ENCODE measurements at places on chromosomes 6 and 20. TPM values are rescaled to one million over a fixed set of nuclear protein-coding genes. Genes with fewer than 3 reads are reported as not detected.
A peak's percentile ranks its signal among the peaks of the same experiment; 100 is the strongest.

PROKR2 gene
- polyA plus RNA-seq = not detected

DLK2 gene
- 0.66 TPM for polyA plus RNA-seq

GRCh38 chr6:105346052-105346451, 56.8 kb downstream of the PREP start:
- H3K36me3 ChIP-seq = peaks cover 7% of the 10 kb centered on the region
- H3K27ac ChIP-seq = peak overlapping the region; percentile 34
- no peaks in the 10 kb centered on the region for H3K27me3 ChIP-seq
- DNase-seq = peak; percentile 81
- peaks cover 15% of the 10 kb centered on the region for H3K4me1 ChIP-seq

MEI4 gene
- 0.04 TPM for polyA plus RNA-seq

GRCh38 chr6:134519465-134519864, 201.6 kb upstream of the SGK1 start:
- no peak overlapping the region for H3K27ac ChIP-seq
- H3K4me3 ChIP-seq = no peak overlapping the region
- peaks cover 28% of the 10 kb centered on the region for H3K4me1 ChIP-seq
- H3K27me3 ChIP-seq = no peaks in the 10 kb centered on the region
- no peaks in the 10 kb centered on the region for H3K36me3 ChIP-seq

GRCh38 chr6:3612341-3613041, 139.0 kb downstream of the PXDC1 start:
- peak overlapping the region; percentile 79 for H3K27ac ChIP-seq
- H3K36me3 ChIP-seq = no peaks in the 10 kb centered on the region
- DNase-seq = peak; percentile 97
- peak overlapping the region; percentile 38 for H3K4me3 ChIP-seq
- peaks cover 18% of the 10 kb centered on the region for H3K4me1 ChIP-seq

SNAI1 gene
- polyA plus RNA-seq = 15.7 TPM
